ENCODE measurements at places on chromosomes 2 and 18.

DNA sequence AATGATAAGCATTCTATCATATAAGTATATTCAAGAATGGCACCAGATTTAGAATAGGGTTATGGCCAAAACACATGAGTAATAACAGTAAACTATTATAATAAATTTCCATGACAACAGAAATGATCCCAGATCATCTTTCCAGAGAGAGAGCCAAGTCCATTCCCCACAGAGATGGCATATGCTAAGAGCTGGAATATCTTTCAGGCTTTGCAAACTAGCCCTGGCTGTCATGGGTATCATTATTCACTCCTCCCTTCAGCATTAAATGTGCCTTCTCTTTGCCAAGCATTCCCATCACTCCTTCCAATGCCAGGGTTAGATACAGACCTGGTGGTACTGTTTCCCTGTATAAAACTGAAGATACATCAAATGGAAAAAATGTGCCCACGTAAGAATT, 10.9 kb downstream of the FEZ2 start:
- no peak for DNase-seq

- no peak for DNase-seq
Observed at GRCh38 chr2:182367401-182367800, 59.4 kb downstream of the PDE1A start.

DNA sequence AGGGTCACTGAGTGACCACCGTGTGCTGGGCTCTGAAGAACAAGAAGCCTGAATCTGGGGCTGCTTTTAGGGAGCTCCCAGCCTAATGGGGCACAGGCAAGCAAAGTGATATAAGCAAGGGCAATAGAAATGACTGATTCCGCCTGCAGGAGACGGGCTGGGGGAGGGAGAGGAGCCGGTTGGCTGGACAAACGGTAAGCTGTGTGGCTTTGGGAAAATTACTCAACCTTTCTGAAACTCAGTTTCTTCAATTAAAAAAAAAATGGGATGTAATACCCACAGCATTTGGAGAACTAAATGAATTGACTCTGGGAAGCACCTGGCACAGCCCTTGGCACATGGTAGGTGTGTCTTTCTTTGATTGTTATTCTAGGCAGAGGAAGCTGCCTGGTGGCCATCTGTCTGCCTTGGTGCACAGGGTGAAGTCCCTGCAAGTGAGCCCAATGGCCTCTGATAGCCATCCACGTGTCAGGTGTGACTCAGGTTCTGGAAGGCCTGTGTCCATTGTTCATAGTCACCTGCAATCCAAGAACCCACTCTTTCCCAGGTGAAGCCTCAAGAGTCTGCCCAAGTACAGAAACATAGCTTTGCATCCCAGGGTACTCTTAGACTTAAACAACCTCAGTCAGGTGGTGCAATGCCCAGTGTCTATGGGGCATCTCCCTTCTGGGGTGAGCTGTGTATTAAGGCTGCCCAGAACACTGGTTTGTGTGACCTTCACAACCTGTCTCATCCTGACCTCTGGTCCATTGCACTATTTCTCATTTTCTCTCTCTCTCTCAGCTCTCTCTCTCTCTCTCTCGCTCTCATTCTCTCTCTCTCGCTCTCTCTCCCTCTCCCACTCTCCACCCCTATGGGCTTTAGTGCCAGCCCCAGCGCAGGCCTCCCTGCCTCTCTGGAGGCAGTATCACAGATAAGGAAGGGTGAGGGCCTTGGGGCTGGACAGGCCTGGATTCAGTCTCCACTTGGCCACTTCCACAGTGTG, 30.0 kb upstream of the NTSR2 start:
- DNase-seq: no peak

DNA sequence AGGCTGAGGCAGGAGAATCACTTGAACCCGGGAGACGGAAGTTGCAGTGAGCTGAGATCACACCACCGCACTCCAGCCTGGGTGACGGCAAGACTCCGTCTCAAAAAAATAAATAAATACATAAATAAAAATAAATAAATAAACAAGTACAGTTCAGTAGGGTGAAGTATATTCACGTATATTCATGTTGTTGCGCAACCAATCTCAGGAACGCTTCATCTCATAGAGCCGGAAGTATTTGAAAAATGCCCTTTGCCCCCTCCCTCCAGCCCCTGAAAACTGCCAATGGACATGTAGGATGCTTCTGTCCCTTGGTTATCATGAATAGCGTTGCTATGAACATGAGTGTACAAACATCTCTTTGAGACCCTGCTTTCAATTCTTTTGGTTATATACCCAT, 132.0 kb downstream of the DTNB start:
- DNase-seq: no peak

DNA sequence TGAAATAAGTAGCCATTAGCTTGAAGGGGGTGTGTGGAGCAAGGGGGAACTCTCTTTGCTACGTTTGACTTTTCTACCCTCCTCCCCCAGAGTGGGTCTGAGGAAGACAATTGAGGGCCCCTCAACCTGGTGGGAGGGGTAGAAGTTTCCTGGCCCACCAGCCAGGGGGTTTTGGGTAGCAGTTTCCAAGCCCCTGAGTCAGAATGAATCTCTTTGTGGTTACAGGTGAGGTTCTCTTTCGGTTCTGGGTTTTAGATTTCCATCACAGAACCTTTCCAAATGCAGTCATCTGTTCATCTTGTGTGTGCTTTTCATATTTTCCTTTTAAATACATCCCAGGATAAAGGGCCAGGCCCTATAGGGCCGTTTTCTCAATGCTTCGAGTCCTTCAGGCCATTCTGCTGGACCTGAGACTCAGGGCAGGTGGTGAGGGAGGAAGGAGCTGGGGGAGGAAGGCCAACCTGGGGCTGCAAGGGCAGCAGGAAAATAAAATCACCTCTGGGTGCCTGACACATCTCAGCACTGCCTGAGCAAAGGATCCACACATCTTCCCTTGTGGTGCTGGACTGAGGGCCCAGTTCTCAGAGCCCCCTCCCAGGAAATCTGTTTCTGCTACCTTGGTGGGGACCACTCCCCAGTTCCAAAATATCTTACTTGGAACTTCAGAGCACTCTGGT, 4.7 kb downstream of the LBH start:
- no peak for DNase-seq

DNA sequence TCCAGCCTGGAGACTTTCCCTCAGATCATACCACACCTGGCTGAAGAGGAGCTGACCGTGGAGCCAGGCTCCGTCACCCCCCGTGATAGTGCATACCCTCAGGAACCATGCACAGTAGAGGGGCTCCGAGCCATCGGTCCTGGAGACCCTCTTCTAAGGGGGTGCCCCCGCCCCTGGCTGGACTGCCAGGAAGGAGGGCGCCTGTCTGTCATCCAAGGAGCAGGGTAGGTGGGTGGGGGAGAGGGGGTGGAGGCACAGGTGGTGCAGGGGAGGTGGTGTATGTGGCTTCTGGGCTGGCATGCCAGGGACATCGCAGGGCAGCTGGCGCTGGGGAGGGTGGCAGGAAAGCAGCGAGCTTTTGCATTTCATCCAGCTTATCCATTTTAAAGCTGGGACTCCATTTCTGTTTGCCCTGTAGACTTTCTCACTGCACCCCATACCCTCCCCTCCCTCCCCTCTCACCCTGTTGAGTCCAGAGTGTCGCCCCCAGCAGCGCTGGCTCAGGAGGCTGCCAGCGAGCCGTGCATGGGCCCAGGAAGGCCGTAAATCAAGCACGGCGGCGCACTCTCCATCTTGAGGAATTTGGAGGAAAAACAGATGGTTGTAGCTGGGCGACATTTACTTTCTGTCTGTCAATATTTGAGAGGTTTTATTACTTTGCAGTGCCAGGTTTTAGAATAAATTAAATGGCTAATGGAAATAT, 56.2 kb upstream of the HS6ST1 start:
- no peak for DNase-seq

DNA sequence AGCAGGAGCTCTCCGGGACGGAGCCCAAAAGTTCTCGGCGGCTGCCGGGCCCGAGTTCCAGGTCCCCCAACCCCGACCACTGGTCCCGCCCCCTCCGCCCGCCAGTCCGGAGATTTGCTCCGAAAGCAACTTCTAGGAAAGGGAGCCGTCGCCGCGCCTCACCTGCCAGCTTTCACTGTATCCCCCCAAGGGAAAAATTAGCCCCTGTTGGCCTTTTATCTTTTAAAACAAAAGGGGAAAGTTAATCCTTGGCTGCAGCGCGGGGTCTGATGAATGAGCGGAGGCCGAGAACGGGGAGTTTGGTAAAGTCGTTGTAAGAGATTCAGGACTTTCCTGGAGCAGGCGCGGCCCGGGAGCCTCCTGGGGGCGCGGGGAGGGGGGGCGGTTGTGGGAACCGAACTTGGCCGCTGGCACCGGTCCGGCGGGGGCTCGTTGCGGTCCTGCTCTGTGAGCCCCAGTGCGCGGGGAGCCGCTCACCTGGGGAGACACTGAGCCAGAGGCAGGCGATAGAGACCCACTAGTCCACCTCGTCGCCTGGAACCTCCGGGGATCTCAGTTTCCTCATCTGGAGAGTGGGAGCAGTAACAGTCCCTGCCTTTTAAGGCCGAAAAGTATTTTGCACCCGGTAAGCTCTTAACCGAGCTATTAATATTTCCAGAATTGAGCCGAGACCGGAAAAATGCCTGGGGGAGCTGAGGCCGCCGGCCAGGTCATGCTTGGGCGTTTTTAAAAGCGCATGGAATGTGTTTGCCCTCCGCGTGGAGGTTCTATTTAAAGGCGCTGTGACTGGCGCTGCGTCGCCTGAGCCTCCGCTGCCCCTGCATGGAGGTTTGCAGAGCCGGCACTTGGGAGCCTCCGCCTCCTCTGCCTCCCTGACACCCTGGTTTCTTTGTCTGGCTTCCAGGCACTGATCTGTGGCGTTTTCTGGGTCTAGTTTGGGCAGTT, 1.1 kb downstream of the EFHD1 start:
- DNase-seq: no peak

- DNase-seq: no peak
Observed at GRCh38 chr18:68449292-68449691, 265.6 kb downstream of the TMX3 start.

DNA sequence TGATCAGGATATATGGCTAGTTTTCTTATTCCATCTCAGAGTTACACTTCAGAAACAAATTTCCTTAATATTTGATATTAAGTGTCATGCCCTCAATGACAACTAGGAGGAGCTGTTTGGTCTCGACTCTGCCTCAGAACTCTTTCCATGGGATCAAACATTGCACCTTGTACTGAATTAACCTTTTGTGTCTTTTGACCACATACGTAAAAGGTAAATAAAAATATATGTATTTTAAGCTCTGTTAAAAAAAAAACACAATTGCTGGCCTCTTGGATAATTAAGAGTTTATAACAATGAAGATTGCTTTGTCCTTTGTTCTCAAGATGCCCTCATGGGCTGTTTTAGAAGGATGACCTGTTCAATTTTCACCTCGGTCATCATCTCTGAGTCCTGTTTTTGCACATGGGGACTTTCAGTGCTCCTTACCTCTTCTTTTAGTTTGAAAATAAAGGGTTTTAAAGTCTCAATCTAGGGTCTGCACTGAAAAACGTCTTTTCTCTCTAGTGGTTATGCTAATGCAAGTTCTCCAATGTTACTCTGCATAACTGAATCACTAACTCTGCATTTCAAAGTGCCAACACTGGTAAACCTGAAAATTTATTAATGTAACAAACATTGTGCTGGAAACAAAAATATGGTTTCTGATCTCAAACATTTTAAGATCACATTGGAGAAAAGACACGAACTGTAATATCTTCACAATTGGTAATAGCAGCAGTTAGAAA, 18.8 kb upstream of the FN1 start:
- no peak for DNase-seq

- DNase-seq: peak; percentile 38
Observed at GRCh38 chr2:20108655-20109396, 57.4 kb upstream of the LAPTM4A start.

DNA sequence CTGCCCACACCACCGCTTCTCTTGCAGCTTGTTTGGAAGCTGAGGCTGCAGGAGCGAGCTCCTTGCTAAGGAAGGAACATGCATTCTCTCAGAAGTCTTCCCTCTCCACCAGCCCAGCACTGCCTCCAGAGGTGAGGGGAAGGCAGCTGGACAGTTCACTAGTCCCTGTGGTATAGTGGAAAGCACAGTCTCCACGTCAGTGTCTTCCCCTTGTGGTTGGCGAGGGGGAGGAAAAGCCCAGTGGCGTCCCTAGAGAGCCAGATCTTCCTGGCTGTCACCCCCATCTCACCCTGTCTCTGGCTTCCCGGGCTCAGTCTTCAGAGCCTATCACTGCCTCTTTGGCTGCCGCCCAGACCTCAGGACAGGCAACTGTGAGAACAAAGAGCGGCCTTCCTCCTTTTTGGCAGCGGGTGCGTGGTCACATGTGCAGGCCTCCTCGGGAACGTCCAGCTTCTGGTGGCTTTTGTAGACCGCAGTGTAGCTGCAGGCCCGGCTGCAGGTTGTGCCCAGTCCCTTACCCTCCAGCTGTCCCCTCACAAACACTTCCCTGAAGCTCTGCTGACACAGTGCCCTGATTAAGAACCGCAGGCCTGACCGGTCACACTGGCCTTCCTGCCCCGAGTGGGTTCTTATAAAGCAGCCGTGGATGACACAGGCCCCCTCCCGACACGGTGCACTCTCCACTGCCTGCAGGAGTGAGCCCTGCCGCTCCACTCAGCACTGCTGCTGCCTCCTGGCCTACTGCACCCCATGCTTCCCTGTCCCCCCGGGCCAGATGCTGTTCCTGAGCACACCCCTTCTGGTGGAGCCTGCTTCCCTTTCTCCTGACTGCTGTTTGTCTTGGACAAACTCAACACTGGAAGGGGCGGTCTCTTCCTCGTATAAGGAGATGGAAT, 90.9 kb downstream of the RNF144A start:
- peak; percentile 98 for DNase-seq

DNA sequence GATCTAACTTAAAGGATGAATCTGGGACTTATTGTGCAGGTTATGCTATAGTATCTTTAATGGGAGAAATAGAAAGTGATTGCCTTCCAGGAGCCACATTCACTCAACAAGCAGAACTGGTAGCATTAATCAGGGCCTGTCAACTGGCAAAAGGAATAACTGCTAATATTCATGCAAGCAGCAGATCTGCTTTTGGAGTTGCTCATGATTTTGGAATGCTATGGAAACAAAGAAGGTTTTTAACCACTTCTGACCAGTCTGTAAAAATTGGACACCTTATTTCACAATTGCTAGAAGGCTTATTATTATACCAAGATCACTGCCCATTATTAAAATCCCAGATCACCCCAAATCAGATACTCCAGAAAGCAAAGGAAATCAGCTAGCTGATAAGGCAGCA, 200.4 kb downstream of the MREG start:
- DNase-seq: no peak

- no peak for DNase-seq
Observed at GRCh38 chr2:181627545-181627944, 29.4 kb downstream of the CERKL start.

DNA sequence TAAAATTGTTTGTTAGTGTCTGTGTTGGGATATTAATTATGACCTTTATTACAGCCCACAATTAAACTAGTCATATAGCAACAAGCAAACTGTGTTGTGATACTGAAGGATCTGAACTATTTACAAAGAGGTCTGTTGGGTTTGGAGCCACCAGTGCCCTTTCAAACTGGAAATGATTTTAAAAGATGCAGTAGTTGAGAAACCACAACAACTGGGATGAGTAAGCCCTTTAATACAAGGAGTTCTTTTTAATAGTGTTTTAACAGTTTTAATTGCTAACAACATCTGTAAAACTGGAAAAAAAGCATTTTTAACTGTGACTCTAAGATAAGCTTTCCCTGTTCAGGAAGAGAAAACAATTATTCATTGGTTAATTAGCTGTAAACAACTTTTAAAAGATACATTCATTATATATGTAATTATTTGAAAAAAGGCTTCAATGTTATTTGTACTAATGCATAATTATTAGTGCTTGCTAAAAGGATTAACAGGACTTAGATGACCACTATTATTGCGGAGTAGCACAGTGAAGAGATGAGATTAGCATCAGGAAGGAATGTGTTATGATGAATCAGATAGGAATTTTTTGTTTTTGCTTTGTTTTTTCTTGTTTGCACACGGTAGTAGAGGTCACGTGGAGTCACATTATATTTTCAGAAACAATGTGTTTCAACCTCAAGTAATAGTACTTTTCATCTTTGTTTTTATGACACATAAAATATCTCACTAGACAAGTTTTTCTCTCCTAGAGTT, 392.7 kb upstream of the FANCL start:
- no peak for DNase-seq

Measured in MV-4-11 (cell line).